ENCODE measurements at places on chromosomes 6 and 20.

DNA sequence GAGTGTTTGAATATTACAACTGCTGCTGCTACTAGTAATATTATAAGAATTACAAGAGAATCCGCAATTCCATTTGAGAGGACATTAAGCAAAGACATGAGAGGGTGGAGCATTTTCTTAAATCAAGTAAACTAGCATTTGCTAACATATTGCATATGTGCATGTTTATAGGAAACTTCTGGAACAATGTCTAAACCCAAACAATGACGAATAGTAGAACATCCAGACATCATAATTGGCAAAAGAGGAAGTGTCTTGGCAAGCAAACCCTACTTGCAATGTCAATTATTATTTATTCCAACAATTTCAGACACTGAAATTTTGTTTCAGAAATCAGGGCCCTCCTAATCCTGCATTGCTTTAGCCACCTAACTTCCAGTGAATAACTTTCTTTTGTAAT is 1155.3 kb upstream of the GJE1 start:
- DNase-seq: no peak

- no peak for DNase-seq
Observed at GRCh38 chr6:166650824-166651807, 24.1 kb upstream of the RPS6KA2 start.

- DNase-seq: no peak
Observed at GRCh38 chr6:107321793-107322192, 137.6 kb downstream of the PDSS2 start.

- DNase-seq: no peak
Observed at GRCh38 chr20:59246691-59247400, 53.6 kb upstream of the EDN3 start.

Data from DMS79 (cell line).